ENCODE measurements at places on chromosomes 4 and X.

DNA sequence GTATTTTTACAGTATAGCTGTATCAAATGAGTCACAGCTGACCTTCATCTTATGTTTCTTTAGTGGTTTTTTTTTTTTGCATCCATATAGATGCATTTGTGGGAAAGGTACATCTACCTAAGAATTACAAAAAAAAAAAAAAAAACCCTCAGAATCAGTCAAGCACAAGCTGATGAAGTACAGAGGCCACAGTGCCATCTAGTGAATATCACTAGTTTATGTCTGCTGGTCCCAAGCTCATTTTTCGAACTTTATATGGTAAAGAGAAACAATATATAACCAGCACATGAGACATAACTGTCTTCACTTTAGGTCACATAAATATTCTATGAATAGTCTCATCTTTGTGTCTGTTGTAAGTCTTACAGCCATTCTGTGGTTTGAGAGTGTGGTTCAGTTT, 220.1 kb downstream of the DLG3 start:
- DNase-seq, result peak; percentile 16

DNA sequence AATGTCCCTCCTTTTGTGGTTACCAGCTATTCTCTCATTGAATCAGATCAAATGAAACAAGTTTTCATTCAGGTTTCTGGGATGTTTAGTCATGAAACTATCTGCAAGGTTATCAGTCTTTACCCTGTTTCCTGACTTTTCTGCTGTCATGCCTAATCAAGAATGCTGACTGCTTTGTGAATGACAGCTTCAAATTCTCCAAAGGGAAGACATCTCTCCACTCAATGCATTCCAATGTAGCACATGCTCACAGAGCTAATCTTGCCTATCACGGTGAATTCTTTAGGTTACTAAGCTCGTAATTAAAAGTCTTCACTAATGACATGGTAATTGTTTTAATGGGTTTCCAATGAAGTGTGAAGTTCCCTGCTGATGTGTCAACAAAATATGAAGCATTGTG, 1068.5 kb downstream of the PCDH7 start:
- DNase-seq, result no peak

GRCh38 chr4:52560844-52561280, 98.2 kb downstream of the USP46 start:
- no peak for DNase-seq

DNA sequence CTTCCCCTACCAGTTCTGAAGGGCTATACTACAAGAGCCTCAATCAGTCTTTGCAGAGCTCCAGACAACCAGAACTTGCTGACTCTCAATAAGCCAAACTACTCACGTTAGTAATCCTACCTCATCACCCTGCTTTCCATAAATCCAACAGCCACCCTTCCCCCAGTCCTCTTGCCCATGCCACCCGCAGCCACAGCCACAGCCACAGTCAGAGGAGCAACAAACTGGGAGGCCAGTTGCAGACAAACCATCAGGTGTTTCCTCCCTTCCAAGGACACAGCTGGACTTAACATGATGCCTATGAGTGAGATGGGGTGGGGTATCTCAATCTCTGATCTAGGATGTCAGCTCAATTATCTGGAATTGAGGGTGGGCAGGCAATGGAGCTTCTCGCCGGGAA, 1.0 kb downstream of the GABRA3 start:
- DNase-seq, result no peak

- no peak for DNase-seq
These were observed 308.0 kb downstream of the PPP3CA start for GRCh38 chr4:101039367-101039766.

- no peak for DNase-seq
These were observed 22.4 kb upstream of the ARMCX4 start for GRCh38 chrX:101462892-101463291.

DNA sequence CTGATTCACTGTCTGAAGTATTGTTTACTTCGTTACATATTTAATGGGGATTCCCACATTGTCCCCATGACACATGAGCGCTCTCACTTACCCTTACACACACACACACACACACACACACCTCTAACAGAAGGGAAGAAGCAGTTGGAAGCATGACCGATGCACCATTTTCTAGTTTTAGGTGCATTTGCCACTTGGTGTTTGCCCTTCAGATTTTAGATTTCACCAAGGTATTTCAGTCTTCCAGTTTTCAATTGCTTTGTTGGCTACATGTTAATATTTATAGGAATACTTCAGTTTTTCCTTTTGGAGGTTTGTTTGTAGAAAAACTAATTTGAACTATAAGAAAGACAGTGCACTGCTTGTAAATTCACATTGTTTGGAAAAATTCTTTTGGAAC, 3.1 kb downstream of the POU4F2 start:
- no peak for DNase-seq

DNA sequence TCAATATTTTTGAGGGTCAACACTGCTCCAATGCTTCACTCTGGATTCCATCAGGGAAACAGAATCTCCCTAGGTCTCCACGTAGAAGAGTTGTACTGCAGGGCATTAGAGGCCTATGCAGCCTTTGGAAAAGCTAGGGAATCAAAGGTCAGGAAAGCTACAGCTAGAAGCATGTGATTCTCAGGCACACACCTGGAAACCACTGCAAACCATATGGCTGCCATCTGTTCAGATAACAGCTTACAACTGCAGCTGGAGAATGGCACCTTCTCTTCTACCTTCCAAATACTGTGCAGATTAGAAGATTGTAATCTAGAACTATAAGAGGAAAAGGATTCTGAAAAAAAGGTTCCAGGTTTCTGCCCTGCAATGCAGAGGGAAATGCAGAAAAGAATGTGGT, 60.6 kb downstream of the BTC start:
- no peak for DNase-seq

DNA sequence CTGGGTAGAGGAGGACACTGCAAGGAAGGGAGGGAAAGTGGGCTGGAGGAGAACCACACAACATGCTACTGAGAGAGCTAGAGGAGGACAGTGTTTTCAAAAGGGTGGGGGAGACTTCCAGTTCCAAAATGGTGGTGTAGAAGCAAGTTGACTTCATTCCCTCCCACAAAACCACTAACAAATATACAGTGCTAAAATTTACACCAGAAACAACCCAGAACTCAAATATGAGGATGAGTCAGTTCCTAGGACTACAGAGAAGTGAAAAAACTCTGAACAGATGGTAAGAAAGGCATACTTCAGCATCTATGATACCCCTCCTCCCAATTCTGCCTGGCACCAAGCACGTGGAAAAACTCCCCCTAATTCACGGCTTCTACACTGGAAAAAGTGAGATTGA, 9.8 kb downstream of the AADAT start:
- no peak for DNase-seq

- no peak for DNase-seq
These were observed 148.0 kb downstream of the STIM2 start for GRCh38 chr4:27008679-27009078.

DNA sequence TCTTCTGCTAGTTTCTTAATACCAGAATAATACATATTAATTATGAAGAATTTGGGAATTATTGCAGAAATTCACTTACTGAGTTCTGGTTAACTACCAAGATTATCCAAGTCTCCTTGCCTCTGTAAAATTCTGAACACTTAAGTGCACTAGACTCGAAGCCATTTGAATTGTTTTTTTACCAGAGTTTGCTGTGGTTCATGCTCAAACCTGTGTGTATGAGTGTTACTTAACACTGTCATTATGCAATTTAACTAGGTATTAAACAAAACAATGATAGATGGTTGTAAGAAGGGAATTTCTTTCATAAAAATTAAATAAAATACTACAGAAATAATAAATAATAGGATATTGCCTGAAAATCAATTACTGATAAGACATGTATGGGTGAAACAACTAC, 145.6 kb upstream of the FAT4 start:
- DNase-seq, result no peak

- no peak for DNase-seq
These were observed 882 bp upstream of the STIM2 start for GRCh38 chr4:26859762-26860156.

GRCh38 chrX:132333351-132333750, 114.1 kb upstream of the RAP2C start:
- DNase-seq, result no peak

- no peak for DNase-seq
These were observed 44.3 kb downstream of the ARSJ start for GRCh38 chr4:113935190-113935589.

DNA sequence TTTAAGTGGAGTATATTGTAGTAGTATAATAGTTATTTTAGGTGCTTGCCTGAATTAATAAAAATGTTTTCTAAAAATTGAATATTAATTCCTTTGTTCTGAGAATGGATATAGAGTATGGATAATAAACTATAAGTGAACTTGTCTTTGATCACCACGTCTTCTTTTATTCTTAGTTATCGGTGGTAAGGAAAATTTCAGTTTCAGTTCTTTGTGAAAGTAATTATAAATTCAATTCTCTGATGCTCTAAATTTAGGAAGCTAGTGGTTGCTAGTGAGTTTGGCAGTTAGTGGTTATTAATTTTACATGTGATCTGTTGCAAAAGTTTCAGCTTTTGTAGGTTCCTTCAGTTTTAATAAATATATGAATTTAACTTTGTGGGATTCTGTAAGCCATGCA, 30.8 kb downstream of the MRPL1 start:
- no peak for DNase-seq

- no peak for DNase-seq
These were observed 8.7 kb upstream of the IL13RA1 start for GRCh38 chrX:118718737-118719136.

GRCh38 chrX:80026116-80026515, 11.6 kb downstream of the TBX22 start:
- DNase-seq, result no peak

DNA sequence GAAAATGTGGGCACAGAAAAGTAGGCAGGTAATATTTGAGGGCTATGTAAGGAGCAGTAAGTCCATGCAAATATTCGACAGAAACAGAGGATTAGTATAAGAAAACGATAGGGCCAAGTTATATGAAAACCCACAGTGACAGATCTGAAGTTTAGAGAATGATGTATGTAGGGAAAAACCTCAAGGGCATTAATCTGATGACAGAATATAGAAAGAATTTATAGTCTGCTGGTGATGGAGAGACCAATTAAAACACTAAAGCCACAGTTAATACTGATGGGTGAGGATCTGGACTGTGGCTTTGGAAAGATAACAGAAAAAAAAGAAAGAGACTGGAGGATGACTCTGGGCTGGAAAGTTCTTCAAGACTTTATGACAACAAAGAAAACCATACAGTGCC, 169.7 kb downstream of the PALLD start:
- no peak for DNase-seq

DNA sequence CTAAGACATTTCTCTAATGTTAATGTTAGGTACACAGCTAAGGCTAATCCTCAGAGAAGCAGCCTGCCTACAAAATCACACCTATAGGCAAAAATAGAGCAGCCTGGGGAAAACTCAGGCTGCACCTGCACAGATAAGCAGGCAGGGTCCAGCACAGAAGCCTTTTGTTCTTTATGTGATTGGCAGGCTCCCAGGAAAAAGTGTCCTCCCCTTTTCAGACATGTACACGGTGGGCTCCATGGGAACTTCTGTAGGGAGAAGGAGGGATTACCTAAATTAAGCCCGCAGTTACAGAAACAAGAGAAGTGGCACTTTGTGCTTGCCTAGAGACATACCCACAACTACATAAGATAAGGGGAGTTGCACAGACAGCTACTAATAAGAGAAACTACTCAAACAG, 4.0 kb upstream of the HSPA4L start:
- DNase-seq, result no peak

DNA sequence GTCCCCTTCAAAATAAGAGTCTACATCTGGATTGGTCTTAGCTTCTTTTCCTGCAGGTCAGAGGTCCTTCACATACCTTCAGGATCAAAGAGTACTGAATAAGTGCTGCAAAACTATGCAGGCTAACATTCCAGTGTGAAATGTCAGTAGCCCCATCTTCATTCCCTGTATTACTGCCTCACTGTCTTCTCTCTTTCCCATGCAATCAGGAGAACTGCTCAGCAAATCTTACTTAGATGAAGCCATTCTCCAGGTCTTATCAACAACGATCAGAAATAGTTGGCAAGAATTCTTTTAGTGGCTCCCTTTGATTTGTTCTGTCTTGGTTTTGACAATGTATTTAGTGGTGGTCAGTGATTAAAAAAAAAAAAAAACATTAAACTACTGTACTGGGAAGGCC, 26.0 kb upstream of the IQCM start:
- no peak for DNase-seq

DNA sequence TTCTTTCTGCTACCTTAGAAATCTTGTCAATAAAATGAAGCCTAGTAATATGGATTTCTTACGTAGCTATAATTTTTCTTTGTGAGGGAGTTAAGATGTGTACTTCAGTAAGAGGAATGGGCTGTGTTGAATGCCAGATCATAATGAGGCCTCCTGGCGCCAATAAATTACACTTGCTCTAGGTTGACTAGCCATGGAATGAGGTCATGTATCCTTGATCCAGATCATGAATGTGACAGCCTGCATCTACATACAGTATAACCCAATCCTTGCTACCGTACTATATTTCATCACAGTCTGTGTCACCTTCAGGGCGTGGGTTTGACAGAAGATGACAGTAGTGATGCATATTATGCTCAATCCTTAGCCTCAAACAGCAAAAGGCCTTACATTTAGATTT, 36.2 kb downstream of the NHS start:
- no peak for DNase-seq

DNA sequence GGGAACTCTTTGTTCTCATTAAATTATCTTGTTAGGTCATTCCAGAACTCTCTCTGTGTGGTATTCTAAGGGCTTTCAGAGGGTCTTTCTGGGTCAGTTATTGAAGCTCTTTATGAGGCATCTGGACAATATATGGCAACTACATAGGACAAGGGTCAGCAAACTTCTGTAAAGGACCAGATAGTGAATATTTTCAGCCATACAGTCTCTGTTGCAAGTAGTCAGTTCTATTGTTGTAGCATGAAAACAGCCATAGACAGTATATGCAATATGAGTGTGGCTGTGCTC, 35.1 kb downstream of the HADH start:
- DNase-seq, result no peak

- DNase-seq, result no peak
These were observed 20.1 kb downstream of the BLTP1 start for GRCh38 chr4:122172266-122172665.

DNA sequence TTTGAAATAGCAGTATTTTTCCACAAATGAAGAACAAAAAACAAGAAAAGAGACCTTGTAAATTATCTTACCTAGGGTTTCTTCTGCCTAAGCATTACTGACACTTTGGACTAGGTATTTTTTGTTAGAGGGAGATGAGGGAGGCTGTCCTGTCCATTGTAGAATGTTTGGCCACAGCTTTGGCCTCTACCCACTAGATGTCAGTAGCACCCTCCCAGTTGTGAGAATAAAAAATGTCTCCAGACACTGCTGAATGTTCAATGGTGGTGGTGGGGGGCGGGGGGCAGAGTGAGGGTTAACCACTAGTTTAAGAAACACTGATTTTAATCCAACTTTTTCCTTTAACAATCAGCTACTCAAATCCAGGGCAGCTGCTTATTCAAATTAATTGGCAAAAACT, 25.8 kb downstream of the OTUD4 start:
- DNase-seq, result peak; percentile 35

DNA sequence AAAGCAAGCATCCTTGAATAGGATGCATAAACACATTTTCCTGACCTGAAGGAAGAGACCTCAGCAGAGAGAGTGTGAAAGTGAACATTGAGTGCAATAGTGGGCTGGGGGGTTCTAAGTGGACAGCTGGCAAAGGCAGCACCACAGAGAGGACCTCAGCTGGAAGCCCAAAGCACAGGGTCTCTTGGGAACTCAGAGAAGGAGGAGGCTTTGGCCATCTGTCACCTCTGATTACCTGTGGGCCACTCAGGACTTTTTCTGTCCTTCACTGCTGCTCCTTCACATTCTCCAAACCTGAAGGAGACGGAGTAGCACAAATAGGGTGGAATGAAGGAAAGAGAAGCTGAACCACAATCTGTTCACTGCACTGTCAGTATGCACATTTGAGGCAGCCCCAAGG, 37.9 kb upstream of the FAT4 start:
- no peak for DNase-seq

- no peak for DNase-seq
These were observed 1.0 kb upstream of the PIN4 start for GRCh38 chrX:72180539-72180938.

Data from D341Med (cell line).